Stimulated activated CD4-positive, alpha-beta T cell treated with anti-CD3 and anti-CD28 coated beads, Interleukin-4, amount 100 ng/mL, for 48 hours (primary cell): ENCODE measurements at places on chromosomes 13 and 19.
A peak's percentile ranks its signal among the peaks of the same experiment; 100 is the strongest.

DNA sequence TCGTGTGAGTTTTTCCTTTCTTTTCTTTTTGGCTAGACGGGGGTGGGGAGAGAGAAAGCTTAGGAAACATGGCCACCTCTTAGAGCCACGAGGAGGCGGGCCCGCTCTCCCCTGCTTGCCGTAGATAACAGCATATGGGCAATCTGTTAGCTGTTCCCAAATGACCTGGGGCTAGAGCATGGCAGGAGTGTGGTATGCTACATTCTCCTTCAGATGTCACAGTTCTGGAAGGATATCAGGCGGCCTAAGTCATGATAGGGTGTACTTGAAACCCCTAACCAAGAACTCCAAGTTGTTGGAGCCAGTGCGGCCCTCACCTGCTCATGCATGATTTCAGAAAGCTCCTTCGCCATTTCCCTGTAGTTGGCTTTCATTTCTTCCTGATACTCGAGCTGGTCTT, 44.3 kb upstream of the SLC15A1 start:
- no peak for DNase-seq

GRCh38 chr19:17209126-17210036, 5.8 kb upstream of the USE1 start:
- DNase-seq = peak; percentile 47

DNA sequence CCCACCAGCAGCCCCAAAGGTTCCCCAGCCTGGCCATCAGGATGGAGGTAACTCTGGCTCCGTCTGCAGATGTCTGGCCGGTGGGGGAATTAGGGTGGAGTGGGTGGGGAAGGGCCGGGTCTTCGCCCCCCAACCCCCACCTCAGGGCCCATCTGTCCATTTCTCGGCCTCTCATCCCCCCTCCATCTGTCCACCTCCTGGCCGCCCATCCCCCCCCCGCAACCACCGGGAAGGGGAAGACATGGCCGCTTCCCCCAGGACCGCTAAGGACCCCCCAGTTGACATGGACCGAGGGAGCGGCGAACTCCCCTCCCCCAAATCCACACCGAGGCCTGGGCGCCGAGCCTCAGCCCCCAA, 793 bp downstream of the LRFN1 start:
- no peak for DNase-seq

GRCh38 chr19:57779220-57779845, 9.9 kb downstream of the ZNF586 start:
- no peak for DNase-seq

- no peak for DNase-seq
Observed at GRCh38 chr19:16897856-16898161, 9.0 kb downstream of the F2RL3 start.

DNA sequence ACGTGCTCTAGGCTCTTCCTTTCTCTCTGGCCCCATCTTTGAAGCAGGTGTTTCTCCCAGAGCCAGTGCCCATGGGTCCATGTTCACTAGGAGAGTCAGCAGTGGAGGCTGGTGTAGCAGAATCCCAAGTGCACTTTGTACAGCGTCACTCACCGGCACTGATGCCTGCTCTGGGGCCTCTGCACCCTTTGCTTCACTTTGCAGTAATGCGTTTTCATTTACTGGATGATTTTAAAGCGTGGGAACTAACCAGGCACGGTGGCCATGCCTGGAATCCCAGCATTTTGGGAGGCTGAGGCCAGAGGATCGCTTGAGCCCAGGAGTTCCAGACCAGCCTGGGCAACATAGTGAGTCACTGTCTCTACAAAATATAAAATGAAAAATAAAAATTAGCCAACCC, 30.7 kb downstream of the SLC25A42 start:
- DNase-seq = no peak

- DNase-seq = no peak
Observed at GRCh38 chr13:91498298-91498697, 99.9 kb downstream of the GPC5 start.
